IMR-90 (cell line): ENCODE measurements at places on chromosomes 12 and 14.

DNA sequence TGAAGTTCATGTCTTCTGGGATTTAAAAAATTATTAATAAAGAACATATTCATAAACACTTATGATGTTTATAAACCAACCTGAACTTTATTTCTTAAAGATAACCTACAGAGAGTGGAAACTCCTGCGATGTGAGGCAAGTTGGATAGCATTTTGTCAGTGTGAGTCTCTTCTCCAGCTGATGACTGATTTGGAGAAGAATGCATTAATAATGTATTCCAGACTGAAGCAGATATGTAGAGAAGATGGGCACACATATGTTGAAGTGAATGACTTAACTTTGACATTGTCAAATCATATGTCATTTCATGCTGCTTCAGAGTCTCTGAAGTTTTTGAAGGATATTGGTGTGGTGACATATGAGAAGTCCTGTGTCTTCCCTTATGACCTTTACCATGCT is 7.3 kb downstream of the HELB start:
- DNase-seq: no peak

DNA sequence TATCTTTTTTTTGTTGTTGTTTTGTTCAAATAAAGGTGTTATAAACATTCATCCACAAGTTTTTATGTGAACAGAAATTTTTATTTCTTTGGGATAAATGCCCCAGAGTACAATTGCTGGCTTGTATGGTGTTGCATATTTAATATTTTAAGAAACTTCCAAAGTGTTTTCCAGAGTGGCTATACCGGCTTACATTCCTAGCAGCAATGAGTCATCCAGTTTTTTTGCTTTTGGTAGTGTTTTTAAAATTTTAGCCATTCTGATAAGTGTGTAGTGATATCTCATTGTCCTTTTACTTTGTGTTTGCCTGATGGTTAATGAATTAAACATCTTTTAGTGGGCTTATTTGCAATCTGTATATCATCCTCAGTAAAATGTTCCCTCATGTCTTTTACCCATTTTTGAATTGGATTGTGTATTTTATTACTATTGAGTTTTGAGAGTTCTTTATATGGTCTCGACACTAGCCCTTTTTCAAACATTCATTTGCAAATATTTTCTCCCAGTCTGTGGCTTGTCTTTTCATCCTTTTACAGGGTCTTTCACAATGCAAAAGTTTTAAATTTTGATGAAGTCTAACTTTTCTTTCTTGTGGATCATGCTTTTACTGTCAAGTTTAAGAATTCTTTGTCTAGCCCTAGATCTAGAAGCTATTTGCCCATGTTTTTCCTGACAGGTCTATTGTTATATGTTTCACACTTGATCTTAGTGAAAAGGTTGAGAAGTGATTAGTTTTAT is 29.5 kb downstream of the PPP4R4 start:
- no peak for DNase-seq

DNA sequence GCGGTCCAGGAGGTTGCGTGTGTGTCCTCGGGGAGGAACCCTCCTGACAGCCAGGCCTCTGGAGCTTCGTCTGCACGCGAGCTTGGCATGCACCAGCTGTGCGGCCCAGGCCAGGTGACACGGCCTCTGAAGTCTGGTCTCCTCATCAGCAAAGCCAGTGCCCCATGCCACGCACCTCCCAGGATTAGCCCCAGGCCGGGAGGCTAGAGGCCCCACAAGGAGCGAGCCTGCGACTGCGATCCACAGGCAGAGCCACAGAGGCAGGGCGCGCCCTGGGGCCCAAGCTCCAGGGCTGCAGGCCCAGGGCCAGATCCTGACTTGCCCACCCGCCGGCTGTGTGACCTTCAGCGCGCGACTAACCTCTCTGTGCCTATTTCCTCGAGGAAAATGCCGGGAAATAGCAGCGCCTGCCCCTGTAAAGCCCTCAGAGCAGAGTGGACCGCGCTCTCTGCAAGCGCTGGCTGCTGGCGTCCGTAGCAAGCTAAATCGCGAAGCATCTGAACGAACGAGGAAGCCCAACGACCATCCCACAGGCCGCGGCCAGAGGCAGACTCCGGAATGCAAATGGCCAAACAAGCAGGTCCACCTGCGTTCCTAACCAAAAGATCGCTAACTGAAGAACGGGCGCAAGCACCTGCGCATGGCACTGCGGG is 492 bp upstream of the BTBD6 start:
- no peak for DNase-seq

DNA sequence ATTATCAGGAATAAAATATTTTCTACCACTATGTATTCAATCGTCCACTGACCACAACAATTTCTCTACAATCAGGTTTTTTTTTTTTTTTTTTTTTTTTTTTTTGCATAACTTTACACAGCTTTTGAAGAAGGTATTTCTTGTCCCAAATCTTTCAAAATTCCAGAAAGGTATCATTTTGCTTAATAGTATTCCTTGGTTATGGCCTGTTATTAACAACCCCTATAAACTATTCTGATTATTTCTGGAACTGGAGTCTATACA is 145.3 kb downstream of the ALX1 start:
- DNase-seq: no peak

- DNase-seq: no peak
These were observed 122.8 kb downstream of the TTC7B start for GRCh38 chr14:90693413-90693812.
